ENCODE measurements at places on chromosomes 1 and 21.
A peak's percentile ranks its signal among the peaks of the same experiment; 100 is the strongest.

DNA sequence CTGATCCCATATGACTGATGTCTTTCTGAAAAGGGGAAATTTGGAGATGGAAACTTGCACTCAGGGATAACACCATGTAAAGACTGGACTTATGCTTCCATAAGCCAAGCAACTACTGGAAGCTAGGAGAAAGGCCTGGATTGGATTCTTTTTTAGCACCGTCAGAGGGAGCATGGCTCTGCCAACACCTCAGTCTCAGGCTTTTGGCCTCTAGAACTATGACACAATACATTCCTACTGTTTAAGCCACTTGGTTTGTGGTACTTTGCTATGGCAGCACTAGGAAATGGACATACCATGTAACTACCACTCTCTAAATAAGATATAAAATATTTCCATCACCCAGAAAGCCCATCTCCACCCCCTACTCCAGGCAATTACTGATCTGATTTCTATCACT is 139.7 kb downstream of the CYYR1 start:
- DNase-seq: no peak

DNA sequence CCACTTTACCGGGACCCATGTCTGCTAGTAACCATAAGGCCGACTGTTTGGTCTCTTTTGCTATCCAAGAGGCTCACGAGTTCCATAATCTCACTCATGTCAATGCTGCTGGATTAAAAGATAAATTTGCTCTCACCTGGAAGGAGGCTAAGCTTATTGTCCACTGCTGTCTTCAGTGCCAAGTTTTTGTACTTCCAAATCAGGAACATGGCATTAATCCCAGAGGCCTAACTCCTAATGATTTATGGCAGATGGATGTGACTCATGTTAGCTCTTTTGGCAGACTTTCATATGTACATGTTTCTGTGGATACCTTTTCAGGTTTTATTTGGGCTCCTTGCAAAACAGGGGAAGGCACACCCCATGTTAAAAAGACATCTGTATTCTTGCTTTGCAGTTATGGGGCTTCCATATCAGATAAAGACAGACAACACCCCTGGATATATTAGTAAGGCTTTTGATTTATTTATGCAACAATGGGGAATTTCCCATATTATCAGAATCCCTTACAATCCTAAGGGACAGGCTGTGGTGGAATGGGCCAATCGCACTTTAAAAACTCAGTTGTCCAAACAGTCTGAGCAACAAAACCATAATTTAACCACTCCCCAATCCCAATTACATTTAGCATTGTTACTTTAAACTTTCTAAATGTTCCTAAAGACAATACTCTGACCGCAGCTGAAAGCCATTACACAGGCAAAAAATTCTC is 162.7 kb downstream of the IER5 start:
- DNase-seq: no peak

GRCh38 chr1:81111818-81112217 is 688.9 kb upstream of the ADGRL2 start:
- no peak for DNase-seq

- DNase-seq: peak; percentile 83
These were observed 17.7 kb upstream of the SNX27 start for GRCh38 chr1:151594143-151594625.

DNA sequence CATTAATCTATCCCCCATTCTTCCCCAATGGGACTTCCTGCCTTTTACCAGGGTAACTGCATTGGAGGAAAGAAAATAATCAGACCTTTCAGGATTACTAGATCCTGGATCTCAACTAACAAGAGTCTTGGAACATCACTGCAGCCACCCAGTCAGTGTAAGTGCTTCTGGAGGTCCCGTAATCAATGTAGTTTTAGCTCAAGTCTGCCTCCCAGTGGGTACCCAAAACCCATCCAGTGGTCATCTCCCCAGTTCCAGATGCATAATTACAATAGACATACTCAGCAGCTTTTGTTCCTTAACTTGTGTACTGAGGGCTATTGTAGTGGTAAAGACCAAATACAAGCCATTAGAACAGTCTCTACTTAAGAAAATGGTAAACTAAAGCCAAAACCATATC is 319.1 kb downstream of the GPATCH2 start:
- DNase-seq: no peak

DNA sequence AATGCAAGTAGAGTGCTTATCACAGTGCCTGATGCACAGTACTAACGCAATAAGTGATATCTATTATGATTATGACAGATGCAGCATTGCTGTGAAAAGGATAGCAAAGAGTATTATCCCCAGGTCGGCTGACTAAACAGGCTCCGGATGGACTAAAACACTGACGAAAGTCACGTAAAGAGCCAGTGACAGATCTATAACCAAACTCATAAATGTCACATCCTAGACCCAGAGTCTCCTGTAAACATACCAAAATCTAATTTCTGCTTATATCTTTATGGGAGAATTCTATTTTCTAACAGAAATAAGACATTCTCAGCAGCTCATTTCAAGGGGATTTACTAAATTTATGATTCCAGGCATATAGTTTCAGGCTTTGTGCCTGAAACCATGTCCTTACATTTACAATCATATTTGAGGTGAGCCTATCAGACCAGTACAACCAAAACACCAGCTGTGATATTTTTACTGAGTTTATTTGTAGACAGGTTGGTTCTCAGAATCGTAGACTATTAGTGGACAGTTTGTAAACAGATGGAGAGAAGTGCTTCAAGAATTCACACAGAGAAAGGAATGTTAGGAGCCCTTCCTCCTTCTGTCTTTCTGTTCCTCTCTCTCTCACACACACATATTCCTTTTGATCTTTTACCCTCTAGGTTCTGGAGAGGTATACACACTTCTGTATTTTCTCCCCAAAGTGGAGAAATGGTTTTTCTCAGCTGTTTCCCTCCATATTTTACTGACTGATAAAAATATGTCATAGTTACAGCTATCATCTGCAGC is 52.4 kb upstream of the WDR26 start:
- DNase-seq: no peak

- DNase-seq: no peak
These were observed 286.1 kb downstream of the LRRIQ3 start for GRCh38 chr1:73911849-73912248.

GRCh38 chr21:40846587-40847411 is at the start of gene DSCAM:
Gene DSCAM, minus strand, starts transcription at chr21:40847158. Its CDS starts 497 bp downstream, at chr21:40846661.
- no peak for DNase-seq

- DNase-seq: no peak
These were observed 59.9 kb upstream of the ZSWIM5 start for GRCh38 chr1:45266151-45266801.

DNA sequence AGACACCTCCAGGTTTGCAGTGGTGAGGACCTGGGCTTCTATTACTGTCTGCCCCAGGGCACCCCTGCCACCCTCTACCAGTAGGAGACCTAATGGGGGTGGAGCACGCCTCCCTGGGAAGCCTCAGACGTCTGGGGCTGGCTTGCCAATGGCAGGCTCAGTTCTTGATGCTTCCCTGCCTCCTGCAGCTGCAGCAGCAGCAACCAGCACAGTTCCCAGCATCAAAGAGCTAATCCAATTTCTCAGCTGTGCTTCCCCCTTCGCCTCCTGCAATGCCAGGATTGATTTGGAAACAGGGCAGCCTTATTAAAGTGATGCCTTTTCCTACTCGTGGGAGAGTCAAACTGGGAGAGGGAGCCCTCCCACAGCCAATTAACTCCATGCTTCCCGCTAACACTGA is 8.2 kb downstream of the SYT2 start:
- DNase-seq: no peak

DNA sequence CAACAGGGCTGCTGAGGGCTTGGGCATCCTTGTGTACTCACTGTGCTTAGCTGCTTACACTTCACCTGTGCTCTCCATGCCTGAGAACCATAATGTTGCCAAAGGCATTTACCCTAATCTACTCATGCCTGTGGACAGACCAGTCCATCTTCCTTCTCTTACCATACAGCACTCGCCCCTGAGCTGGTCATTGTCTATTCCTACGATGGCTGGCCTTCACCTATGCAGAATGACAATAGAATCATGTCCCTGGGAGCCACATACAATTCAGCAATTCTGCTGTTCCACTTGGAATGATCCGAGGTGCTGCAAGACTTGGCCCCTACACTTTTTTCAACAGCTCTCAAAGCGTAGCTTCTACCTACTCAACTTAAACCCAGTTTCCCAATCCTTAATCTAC is 96.5 kb downstream of the PAPPA2 start:
- DNase-seq: no peak

DNA sequence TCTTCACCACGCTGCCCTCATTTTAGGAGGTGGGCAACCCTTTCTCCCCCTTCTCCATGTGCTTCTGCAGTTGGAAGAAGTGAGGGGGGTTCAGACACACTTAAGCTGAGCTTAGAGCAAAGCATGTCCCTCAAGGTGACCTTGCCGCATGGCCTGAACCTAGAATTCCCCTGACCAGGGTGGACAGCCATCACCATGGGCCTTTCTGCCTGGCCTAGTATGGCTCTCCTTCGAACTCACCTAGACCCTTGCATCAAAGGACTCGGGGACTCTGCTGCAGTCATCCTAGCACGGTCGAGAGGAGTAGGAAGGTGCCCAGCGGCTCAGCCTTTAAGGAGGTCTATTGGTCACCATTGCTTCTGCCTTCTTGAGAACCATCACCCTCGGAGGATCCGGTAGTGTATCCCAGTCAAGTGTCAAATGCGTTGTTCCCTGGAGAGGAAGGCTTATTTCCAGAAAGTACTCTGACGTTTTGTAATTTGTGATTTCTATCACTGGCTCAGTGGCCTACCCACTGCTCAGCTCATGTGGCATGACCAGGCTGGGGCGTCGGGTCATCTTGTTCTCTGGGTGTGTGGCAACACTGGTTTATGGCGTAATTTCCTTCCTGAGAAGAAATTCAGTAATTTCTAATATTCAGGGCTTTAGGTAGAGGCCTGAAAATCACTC is at the start of gene KCNE1:
TSS of gene KCNE1 (minus strand) at position 424 of the 669 bp plus-strand sequence. CDS start 62,576 bp downstream, outside the sequence.
- no peak for DNase-seq

DNA sequence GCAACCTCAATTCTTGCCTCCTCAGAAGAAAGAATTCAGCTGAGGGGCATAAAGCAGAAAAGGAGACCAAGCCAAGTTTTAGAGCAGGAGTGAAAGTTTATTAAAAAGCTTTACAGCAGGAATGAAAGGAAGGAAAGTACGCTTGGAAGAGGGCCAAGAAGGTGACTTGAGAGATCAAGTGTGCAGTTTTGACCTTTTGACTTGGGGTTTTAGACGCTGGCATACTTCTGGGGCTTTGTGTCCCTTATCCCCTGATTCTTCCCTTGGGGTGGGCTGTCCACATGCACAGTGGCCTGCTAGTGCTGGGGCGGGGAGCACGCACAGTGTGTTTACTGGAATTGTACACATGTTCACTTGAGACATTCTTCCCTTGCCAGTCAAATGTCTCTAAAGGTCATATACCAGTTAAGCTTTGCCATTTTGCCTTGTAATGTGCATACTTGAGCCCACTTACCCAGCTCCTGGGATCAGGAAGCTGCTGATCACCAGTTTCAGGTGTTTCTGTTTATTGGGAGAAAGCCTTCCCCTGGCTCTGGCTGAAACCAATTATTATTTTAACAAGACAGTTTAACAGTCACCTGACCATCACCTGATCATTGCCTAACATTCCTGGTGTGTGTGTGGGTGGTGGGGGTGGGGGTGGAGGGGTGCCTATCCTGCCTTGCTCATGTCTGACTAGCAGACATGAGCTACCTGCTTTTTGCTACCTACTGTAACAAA is 36.2 kb downstream of the UTP25 start:
- no peak for DNase-seq

DNA sequence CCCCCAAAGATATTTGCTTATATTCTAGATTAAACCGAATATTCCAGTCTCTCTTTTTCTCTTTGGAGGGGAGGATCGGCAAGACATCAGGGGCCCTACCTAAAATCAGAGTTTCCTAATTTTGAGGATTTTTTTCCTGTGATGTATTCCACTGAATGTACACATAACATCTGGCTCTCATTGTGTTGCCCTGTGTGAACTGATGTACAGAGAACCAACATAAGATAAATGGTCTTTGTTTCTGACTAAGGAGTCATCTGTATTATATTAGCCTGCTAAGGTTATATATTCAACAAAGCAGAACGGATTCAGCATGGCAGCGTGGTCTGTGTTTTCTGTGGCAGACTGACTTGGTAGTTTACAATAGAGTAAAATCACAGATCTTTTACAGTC is 114.8 kb upstream of the NCAM2 start:
- DNase-seq: no peak

DNA sequence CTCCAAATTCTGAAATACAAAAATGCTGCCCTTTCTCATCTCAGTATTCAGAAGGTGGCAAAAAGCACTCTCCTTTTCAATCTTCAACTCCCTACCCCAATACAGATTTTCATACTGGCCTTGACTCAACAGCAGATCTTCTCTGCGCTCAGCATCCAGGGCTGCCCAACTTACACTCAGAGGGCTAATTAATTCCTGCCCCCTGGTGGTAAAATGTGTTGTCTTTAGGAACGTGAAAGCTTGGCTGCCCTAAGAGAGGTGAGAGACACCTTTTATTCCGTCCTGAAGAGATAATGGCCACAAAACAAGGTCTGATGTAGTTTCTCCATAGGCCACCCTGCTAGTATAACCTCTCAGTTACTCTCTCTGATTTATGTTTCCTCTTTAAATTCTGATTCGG is 25.0 kb downstream of the KRTAP24-1 start:
- peak; percentile 36 for DNase-seq

GRCh38 chr1:224733027-224733911 is 117.2 kb downstream of the CNIH3 start:
- DNase-seq: no peak

GRCh38 chr1:225770561-225771248 is 6.9 kb upstream of the SRP9 start:
- DNase-seq: no peak

- no peak for DNase-seq
These were observed at the start of gene DYNLT5 for GRCh38 chr1:66752000-66752592. Gene DYNLT5, plus strand, starts transcription at chr1:66752459. Its CDS starts 2,200 bp downstream, at chr1:66754659.

DNA sequence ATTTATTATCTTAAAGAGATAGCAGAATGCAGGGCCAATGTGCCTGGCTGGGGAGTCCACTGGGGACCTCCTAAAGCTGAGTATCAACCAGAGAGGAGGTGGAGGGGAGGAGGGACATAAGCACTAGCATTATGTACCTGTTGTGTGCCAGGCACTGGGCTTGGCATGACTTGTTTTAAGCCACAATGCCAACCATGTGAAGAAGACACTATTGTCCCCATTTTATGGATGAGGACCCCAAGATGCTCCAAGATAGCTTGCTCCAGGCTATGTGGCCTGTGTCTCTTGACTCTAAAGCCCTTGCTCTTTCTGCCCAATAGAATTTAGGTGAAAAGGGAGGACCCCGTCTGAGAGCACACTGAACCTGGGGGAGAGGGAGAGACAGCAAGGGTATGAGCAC is 111.3 kb downstream of the GLIS1 start:
- no peak for DNase-seq

GRCh38 chr1:70358921-70359564 is 4.5 kb upstream of the ANKRD13C start:
- DNase-seq: no peak

All from HEK293T (cell line).